ENCODE measurements at places on chromosomes 12 and 14. TPM values are rescaled to one million over a fixed set of nuclear protein-coding genes. Genes with fewer than 3 reads are reported as not detected.
A peak's percentile ranks its signal among the peaks of the same experiment; 100 is the strongest.

The CCDC38 gene
- total RNA-seq: not detected

The MYF6 gene
- 0.31 TPM for total RNA-seq

The SYCP3 gene
- not detected for total RNA-seq

The MAPKAPK5 gene
- 48.8 TPM for total RNA-seq

The PTHLH gene
- total RNA-seq: 4.7 TPM

DNA sequence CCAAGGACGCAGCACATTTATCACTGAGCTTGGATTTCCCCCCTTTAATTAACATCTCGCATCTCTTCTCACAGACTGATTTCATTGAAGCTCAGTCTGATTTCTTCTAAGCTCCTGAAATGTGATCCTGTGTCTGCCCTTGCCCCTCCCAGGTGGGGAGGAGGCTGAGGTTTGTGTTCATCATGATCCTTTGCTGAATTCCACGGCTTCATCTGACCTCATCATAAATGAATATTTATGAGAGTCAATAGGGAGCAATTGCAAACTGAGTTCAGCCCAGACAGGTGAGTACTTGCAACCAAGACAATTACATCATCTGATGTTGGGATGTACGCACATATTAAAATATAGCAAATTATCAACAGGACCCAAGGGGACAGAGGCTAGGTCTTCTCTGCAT lies 72.4 kb downstream of the MAP1LC3B2 start:
- H3K4me1 ChIP-seq: no peaks in the 10 kb centered on the region
- H3K27ac ChIP-seq: no peak overlapping the region
- DNase-seq: no peak
- H3K27me3 ChIP-seq: peaks cover 3% of the 10 kb centered on the region

DNA sequence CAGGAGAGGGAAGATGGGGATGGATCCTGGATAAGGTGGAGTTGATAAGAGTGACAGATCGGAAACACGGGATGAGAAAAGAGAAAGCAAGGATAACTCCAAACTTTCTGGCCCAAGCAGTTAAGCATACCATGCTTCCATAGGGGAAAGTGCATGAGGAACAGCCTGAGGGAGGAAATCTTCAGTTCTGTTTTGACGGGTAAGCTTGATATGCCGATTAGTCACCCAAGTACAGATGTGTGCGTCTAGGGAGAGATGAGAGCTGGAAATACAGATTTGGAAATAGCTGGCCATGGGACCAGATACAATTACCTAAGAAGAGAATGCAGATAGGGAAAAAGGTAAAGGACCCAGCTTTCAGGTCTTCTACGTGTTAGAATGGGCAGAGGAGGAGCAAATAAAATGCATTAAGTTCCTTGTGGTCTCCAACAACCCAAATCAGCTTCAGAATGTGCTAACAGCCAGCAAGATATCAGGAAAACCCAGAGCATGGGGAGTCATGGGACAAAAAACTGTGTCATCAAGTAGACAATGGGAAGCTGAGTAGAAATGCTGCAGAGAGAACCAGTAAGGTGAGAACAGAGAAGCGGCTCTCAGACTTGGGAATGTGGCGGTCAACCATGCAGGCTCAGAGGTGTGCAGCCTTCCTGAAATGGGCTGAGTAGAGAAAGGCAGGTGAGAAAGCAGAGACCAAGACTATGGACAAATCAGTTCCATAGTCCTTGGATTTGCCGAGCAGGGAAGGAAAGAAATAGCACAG lies 56.3 kb downstream of the PPP1R36 start:
- H3K4me1 ChIP-seq: no peaks in the 10 kb centered on the region
- no peaks in the 10 kb centered on the region for H3K36me3 ChIP-seq
- DNase-seq: no peak
- H3K27ac ChIP-seq: no peak overlapping the region
- H3K4me3 ChIP-seq: no peak overlapping the region
- no peaks in the 10 kb centered on the region for H3K27me3 ChIP-seq

DNA sequence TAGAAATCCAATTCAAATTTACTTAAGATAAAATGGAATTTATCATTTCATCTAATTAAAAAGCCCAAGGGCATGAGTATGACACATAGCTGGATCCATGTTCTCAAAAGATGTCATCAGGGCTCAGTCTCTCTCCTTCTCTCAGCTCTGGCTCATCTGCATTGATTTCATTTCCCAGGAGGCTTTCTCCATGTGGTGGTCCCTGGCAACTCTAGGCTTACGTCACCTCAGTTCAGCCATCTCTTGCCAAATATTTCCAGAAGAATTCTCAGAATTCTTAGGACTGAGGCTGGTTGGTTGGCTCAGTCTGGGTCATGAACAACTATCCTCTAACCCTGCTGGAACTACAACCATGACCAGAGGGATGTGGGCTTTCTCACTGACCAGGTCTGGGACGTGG lies 65.3 kb downstream of the FOS start:
- no peak for DNase-seq
- no peaks in the 10 kb centered on the region for H3K36me3 ChIP-seq
- H3K4me3 ChIP-seq: no peak overlapping the region
- H3K4me1 ChIP-seq: peaks cover 10% of the 10 kb centered on the region

DNA sequence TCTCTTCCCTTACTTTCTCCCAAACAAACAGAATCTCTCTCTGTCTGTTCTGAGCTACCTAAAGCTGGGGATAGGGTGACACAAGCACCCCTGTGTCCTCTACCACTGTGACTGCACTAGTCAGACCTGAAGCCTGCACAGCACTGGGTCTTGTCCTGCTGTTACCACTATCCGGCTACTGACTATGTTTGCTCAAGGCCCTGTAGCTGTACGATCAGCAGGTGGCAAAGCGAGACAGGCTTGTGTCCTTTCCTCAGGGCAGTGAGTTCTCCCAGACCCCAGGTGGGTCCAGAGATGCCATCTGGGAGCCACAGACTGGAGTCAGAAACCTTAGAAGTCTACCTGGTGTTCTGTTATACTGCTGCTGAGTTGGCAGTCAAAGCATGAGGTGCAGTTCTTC lies 116.4 kb downstream of the NUBPL start:
- no peaks in the 10 kb centered on the region for H3K27me3 ChIP-seq
- no peak overlapping the region for H3K27ac ChIP-seq
- H3K4me3 ChIP-seq: no peak overlapping the region
- peaks cover 2% of the 10 kb centered on the region for H3K4me1 ChIP-seq

DNA sequence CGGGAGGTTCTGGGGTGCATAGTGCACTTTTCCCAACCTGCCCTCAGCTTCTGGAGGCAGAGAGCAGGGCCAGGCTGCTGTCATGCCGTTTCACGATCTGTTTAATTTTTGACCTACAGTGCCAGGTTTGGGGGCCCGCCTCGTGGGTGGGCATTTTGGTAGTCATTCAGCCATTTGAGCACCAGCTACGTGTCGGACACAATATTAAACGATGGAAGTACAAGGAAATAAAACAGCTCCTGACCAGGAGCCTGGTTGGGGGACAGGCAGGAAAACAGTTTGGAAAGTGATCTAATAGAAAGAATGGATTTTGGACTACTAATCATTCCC lies 708 bp downstream of the FNTB start:
- no peaks in the 10 kb centered on the region for H3K36me3 ChIP-seq
- peaks cover 7% of the 10 kb centered on the region for H3K27me3 ChIP-seq
- peak overlapping the region; percentile 100 for H3K4me3 ChIP-seq
- H3K27ac ChIP-seq: peak overlapping the region; percentile 49
- peaks cover 13% of the 10 kb centered on the region for H3K4me1 ChIP-seq

DNA sequence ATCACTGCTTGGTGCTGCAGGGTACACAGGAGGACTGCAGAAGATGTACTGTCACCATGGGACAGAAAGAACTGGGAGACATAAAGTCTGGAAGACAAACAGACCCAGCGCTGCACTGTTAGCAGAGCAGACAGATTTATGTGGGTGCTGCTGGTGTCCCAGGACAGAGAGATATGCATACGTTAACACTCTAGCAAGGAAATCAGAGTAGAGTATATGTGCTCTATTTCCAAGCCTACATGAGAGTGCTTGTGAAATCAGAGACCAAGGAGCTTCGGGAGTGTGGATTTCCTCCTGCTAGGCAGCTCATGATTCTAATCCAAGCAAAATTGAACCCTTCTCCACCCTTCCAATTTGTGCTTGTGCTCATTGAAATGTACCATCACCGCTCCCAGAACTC lies 416.5 kb downstream of the VRK1 start:
- no peaks in the 10 kb centered on the region for H3K36me3 ChIP-seq
- no peak overlapping the region for H3K4me3 ChIP-seq
- no peak for DNase-seq

- peaks cover 8% of the 10 kb centered on the region for H3K4me1 ChIP-seq
- peaks cover 10% of the 10 kb centered on the region for H3K27me3 ChIP-seq
These were observed 139.2 kb downstream of the RBM19 start for GRCh38 chr12:113826805-113827538.

DNA sequence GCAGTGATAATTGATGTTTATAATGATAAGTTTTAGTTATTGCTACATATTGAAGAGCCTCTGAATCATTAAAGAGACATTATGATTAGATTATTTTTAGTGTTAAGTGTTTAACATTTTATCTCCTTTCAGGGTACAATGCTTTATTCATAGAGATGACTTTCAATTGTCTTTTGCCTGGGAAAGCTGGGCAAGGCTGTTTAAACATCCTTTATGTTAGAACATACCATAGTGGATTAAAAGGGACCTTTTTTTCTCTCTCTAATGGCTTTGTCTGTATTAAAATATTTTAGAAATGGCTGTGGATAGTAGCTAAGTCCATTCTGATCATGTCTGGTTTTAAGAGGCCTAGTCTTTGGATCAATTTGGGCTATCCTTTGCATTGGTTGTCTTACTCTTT lies 427.5 kb upstream of the MIS18BP1 start:
- no peaks in the 10 kb centered on the region for H3K36me3 ChIP-seq
- H3K4me3 ChIP-seq: no peak overlapping the region
- DNase-seq: no peak
- no peaks in the 10 kb centered on the region for H3K4me1 ChIP-seq

GRCh38 chr12:50689437-50689836 lies 74.5 kb upstream of the ATF1 start:
- no peak for DNase-seq
- H3K4me1 ChIP-seq: no peaks in the 10 kb centered on the region
- H3K27me3 ChIP-seq: no peaks in the 10 kb centered on the region
- no peak overlapping the region for H3K4me3 ChIP-seq
- H3K36me3 ChIP-seq: peaks cover 38% of the 10 kb centered on the region
- no peak overlapping the region for H3K27ac ChIP-seq

GRCh38 chr12:103455020-103455763 lies 40.6 kb downstream of the C12orf42 start:
- H3K27ac ChIP-seq: no peak overlapping the region
- no peaks in the 10 kb centered on the region for H3K36me3 ChIP-seq
- no peak overlapping the region for H3K4me3 ChIP-seq
- H3K4me1 ChIP-seq: no peaks in the 10 kb centered on the region

DNA sequence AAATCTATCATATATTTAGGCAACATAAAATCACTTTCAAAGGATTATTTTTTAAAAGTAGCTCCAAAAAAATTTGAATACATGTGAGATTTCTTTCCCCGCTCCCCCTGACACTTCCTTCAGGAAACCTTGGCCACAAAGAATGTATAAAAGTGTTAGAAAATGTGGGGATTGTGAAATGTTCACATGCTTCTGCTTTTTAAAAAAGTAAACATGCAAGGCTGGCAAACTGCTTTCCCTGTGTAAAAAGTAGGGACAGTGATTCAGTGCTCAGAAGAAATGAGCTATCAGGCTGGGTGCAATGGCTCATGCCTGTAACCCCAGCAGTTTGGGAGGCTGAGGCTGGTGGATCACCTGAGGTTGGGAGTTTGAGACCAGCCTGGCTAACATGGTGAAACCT lies 26.6 kb downstream of the MBIP start:
- peaks cover 14% of the 10 kb centered on the region for H3K4me1 ChIP-seq
- no peak for DNase-seq
- peaks cover 13% of the 10 kb centered on the region for H3K36me3 ChIP-seq

GRCh38 chr12:71749666-71750065 lies 5.0 kb upstream of the RAB21 start:
- H3K27ac ChIP-seq: no peak overlapping the region
- peaks cover 7% of the 10 kb centered on the region for H3K27me3 ChIP-seq
- H3K36me3 ChIP-seq: no peaks in the 10 kb centered on the region
- H3K4me1 ChIP-seq: peaks cover 11% of the 10 kb centered on the region

DNA sequence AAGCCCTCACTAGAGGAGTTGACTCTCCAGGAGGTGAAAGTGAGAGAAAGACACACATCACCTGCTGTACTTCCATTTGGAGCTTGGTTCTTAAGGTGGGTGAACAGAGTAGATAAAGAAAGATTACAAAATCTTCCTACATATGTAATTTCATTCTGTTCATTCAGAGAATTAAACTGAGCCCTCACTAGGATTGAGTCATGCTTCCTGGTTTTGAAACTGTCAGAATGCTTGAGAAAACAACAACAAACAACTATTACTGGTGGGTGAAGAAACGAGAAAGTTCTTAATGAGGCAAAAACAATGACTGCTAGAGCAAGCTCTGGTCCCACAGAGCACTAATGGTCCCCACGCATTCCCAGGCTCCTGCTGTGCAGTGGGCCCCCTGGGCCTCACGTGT lies 841.7 kb downstream of the VRK1 start:
- peaks cover 17% of the 10 kb centered on the region for H3K4me1 ChIP-seq
- DNase-seq: no peak
- H3K36me3 ChIP-seq: no peaks in the 10 kb centered on the region
- peaks cover 2% of the 10 kb centered on the region for H3K27me3 ChIP-seq
- H3K4me3 ChIP-seq: no peak overlapping the region
- no peak overlapping the region for H3K27ac ChIP-seq

DNA sequence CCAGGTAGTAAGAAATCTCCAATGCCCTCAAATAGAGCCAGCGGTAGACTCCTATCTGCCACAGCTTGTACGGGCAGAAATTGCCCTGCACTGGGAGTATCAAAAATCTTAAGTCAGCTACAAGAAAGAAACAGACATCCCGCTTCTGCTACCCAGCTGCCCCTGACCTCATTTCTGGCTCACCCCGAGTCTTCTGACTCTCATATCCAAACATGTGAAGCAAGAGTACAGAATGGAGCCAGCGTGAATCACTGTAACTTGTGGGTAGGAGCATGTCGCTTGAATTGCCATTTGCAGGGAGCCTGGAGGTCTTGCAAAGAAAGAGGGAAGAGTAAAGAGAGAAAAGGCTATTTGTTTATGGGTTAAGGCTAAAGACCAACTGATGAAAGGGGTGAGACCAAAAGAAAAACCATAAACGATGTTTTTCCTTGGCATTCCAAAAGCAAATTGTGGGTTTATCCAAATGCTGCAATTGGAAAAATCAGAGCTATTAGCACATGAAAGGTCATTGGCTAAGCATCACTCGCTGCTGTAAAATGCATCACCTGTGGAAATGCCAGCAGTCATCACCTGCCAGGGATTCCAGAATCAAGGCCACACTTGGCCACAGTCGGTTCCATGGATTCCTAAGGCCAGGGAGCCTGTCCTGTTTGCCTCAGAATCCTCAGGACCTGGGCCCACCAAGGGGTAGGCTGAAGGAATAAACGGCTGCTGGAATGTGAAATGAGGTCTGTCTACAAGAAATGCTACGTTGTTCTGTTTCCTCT lies 86.6 kb downstream of the FOXN3 start:
- no peak overlapping the region for H3K27ac ChIP-seq
- peaks cover 3% of the 10 kb centered on the region for H3K27me3 ChIP-seq
- H3K4me3 ChIP-seq: no peak overlapping the region
- peaks cover 19% of the 10 kb centered on the region for H3K36me3 ChIP-seq
- DNase-seq: no peak

- no peak for DNase-seq
- no peaks in the 10 kb centered on the region for H3K4me1 ChIP-seq
- H3K27ac ChIP-seq: no peak overlapping the region
- H3K36me3 ChIP-seq: no peaks in the 10 kb centered on the region
These were observed 505.9 kb downstream of the SLC16A7 start for GRCh38 chr12:60101715-60102114.

- H3K27ac ChIP-seq: peak overlapping the region; percentile 98
- peaks cover 3% of the 10 kb centered on the region for H3K27me3 ChIP-seq
- peak; percentile 26 for DNase-seq
- H3K4me3 ChIP-seq: peak overlapping the region; percentile 9
- peaks cover 44% of the 10 kb centered on the region for H3K36me3 ChIP-seq
- peaks cover 50% of the 10 kb centered on the region for H3K4me1 ChIP-seq
These were observed 10.3 kb upstream of the ERP27 start for GRCh38 chr12:14948672-14949071.

- H3K36me3 ChIP-seq: no peaks in the 10 kb centered on the region
- peaks cover 2% of the 10 kb centered on the region for H3K27me3 ChIP-seq
These were observed 29.2 kb downstream of the HIGD1C start for GRCh38 chr12:50981319-50982239.
